Amniotic epithelial cell (primary cell): ENCODE measurements at places on chromosomes 2 and 18.

GRCh38 chr2:74429487-74430451 is 8.2 kb downstream of the WDR54 start:
- peak; percentile 67 for DNase-seq

- peak; percentile 49 for DNase-seq
These were observed 81.9 kb downstream of the MEP1B start for GRCh38 chr18:32271672-32272208.

GRCh38 chr2:120861576-120862191 is 126.0 kb downstream of the GLI2 start:
- peak; percentile 40 for DNase-seq

DNA sequence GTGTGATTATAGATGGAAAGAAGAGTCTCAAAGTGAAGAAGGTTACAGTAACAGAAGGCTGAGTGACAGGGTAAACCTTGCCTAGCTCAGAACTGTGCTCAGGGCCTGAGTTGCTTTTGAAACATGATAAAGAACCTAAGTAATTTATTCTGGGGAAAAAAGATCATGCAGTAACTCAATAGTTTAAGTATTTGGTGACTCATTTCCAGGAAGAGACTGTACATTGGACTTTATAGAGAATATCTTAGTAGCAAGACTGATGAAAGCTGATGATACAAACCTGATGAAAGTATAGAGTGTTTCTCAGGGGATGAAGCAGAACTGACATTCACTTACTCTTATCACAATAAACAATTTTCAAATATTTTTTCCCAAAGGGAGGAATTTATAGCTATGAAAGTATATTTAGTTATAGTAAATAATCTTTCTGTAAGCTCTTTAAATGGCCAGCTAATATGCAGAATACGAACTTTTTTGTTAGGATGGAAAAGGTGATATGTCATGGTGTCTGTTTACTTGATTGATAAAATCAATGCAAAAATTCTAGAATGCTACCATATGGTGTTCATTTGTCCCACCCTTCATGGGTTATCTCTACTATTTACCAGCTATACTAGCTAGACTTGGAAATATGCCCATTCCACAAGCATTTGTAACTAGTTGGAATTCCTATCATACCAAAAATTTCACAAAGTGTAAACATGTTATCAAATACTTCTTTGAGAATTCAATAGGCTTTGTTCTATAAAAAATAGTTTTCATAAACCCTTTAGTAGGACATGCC is 1265.5 kb upstream of the ACVR2A start:
- peak; percentile 50 for DNase-seq

DNA sequence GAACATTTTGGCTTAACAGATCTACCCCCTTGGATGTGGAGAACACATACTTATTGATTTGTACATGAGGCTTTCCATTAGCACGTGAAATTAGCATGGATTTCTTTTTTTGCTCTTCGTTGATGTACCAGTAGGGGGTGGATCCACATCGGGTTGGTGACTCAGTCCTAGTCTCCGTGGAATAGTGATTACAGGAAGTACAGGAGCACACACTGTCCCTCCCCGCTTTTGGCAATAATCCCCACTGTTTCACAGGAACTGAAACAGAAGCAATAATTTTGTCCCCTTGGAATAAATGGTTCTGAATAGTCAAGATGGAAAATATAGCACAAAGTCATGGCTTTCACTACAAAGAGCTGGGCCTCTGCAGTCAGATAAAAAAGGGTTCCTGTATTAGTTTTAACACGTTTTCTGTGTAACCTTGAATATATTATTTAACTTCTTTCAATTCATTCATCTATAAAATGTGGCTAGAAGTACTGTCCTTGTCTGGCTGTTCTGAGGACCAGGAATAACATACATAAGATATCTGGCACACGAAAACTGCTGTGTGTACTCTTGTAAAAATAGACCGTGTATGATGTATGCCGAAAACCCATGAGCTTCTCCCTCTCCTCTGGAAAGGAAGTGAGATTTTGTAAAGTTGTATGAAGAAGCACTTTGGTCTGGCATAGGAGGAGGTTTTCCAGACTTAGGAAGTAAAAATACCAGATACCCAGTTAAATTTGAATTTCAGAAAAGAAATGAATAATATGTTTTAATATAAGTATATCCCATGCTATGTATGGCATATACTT is 229.2 kb downstream of the GALR1 start:
- DNase-seq = no peak

GRCh38 chr2:100731535-100731981 is 88.4 kb upstream of the NPAS2 start:
- DNase-seq = peak; percentile 60

- DNase-seq = peak; percentile 27
These were observed 540.1 kb downstream of the NRXN1 start for GRCh38 chr2:50491541-50492476.

- no peak for DNase-seq
These were observed 54.5 kb downstream of the MFSD6 start for GRCh38 chr2:190462611-190463010.

DNA sequence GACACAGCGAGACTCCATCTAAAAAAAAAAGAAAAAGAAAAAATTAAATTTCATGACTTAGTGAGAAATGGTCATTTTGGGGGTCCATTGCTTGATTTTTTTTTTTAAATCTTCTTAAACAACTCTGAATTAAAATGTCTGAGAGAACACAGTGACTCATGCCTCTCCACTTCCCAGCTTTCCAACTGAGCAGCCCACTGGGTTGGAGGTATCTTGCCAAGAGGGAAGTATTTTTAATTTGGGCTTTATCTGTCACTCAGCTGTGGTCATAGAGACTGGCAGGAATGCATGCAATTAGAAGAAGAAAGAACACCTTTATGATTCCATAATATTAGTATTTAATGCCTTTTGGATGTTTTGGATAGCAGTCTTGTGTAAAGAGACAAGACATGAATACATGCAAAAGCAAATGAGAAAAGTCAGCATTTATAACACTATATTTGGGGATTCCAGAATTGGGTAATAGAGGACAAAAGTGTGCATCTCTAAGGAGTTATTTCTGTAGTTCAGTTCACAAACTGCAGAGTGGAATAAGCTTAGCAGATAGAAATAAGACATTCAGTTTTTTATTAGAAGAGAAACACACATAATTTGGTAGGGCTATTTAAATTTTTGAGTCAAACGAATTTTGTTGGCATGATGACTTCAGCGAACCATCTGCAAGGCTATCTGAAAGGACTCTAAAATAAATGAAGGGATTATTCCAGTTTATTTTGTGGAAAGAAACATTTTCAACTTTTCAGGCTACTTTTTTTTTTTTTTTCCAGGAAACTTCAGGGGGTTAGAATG is 254.8 kb downstream of the TGIF1 start:
- peak; percentile 43 for DNase-seq

GRCh38 chr2:181203916-181204315 is 223.5 kb downstream of the UBE2E3 start:
- DNase-seq = no peak

GRCh38 chr2:203404996-203405395 is 76.8 kb downstream of the ABI2 start:
- DNase-seq = peak; percentile 86

DNA sequence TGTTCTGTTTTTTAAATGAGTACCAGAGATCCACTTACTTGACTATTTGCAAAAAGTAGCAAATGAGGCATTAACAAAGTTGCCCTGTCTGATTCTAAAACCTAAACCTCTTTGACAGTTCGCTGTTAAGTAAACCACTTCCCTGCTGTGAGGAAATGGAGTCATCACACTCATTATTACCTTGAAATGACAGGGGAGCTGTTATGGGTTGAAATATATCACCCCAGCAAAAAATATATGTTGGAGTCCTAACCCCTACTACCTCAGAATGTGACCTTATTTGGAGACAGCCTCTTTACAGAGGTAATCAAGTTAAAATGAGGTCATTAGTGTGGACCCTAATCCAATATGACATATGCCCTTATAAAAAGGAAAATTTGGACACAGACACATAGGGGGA is 36.1 kb downstream of the DHRS9 start:
- DNase-seq = no peak

DNA sequence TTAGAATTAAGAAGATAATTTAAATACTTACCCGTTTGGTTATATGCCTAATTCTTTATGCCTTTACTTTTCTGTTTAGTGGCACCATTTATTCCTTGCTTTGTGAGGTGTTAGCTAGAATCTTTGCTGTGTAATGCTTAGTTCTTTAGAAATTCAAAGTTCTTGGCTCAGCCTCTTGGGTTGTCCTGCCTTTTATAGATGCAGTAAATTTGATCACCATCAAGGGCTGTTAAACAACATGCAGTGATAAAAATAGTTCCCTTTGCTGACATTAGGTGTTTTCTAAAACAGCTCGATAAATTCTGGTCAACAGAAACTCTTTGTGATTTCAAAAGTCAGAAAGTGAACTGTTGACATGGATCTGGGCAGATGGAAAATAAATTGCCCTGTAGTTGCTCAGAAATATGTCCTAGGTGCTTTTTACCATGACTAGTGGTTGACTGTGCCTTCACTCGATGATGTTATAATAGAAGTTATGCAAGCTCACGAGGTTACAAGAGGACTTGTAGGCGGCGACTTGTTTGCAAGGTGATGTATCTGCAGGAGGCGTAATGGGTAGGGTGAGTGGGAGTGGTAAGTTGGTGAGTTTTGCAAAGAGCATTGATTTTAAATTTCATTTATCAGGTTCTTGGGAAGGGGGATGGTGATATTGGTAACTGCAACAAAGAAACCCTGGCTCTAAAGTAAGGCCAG is 52.1 kb downstream of the LRRTM1 start:
- no peak for DNase-seq

DNA sequence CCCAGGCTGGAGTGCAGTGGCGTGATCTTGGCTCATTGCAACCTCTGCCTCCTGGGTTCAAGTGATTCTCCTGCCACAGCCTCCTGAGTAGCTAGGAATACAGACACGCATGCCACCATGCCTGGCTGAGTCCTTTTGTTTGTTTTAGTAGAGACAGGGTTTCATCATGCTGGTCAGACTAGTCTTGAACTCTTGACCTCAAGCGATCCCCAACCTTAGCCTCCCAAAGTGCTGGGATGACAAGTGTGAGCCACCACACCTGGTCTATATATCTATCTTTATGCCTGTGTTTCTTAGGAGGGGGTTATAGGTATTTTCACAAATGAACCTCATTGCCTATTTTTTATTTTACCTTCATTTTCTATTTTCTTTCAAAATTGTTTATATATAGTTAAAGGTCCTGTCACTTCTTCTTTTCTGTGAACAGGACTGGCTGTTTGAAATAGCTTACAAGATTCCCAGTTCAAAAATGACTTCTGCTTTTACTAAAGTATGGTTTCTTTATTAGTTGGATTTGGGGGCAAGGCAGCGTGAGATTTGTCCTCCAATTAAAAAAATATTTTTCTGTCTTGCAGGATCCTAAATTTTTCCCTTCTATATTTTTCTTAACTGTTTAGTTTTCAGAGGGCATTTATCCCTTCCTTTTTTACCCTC is 16.4 kb upstream of the MARCHF7 start:
- no peak for DNase-seq

- DNase-seq = no peak
These were observed 824.1 kb downstream of the NRXN1 start for GRCh38 chr2:50207881-50208280.

DNA sequence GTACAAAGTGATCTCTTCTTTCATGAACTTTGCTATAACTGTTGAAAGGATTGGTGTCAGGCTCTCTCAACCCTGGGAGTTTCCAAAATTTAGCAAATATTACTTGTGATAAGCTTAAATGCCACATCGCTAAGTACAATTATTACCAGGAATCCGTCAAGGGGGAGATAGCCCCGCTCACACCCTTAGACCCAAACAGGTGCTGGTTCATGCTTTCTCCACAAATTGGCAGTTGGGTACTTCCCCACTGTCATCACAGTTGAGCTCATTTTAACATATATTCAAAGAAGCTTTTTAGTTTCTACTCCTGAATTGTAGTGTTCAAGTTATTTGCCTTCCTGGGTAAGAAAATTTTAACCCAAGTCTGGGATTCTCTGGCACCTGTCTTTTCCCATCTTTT is 29.8 kb upstream of the EPB41L5 start:
- DNase-seq = no peak

DNA sequence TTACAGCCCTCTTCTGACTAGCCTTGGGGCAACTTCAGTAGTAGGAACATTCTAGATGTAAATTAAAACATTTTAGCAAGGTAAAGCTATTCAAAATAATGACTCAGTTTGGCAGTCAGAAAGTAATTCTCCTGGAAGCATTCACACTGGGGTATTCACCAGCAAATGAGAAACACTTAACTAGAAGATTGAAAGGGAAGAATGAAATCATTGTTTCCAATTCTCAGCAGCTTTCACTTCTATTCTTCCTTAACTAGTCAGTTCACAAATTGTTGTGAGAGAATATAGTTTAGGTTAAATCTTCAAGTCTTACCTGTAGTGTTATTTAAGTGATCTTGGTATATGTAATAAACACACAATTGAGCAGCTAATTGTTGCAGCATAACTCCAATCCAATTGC is 1135.6 kb upstream of the FAM98A start:
- no peak for DNase-seq

- no peak for DNase-seq
These were observed 308.8 kb downstream of the DCDC2C start for GRCh38 chr2:4012197-4012596.

DNA sequence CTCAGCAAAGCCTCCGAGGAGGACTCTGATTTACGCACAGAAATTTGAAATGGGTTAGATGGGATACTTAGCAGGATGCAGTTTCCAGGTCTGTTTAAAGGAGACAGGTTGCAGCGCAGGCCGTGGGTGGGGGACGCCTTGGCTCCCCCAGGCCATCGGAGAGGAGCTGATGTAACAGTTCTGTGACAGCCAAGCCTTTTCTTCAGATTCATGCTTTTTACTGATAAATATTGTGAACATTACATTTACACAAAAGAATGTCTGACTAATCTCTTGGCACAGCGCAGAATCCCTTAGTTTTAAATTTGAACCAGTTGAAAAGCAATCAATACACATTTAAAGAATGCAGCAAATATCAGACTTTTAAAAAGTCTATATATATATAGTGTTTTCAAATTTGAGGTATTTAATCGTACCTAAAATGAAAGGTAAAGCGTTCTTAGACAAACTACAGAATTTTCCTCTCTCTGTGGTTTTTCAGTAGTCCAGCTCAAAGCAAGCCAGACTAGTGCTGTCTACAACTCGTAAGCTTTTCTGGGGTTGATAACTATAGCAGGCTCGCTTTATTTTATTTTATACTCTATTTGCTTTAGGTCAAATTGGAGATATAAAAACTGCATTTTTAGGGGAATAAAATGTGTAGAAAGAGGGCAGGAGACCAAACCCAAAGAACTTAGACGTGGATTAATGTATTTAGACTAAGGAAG is 221.9 kb downstream of the PIEZO2 start:
- DNase-seq = peak; percentile 72

DNA sequence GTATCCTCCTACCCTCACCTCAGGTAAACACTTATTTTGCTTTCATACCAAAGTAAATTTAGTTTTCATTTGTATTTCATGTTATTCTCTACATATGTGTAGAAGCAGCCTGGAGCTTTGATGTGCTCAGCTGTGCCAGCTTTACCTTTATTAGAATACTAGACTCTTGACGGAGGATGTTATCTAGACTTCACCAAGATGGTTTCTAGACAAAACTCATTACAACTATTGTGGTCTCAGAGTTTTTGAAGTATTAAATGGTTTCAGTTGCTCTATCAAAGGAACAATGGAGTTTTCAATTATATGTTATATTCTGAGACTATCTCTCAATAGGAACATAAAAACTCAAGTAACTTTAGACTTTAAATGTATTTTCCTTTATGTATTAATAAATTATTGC is 5.0 kb upstream of the IL18RAP start:
- DNase-seq = no peak

GRCh38 chr18:23401400-23402347 is 51.4 kb upstream of the RIOK3 start:
- DNase-seq = peak; percentile 77

- no peak for DNase-seq
These were observed 187.2 kb downstream of the TXNL1 start for GRCh38 chr18:56451188-56451587.
